Panc1 (cell line): ENCODE measurements at places on chromosomes 2 and 18. TPM values are rescaled to one million over a fixed set of nuclear protein-coding genes. Genes with fewer than 3 reads are reported as not detected.

ASB18 gene
- total RNA-seq: not detected

POTEJ gene
- total RNA-seq: not detected

HOXD8 gene
- total RNA-seq: not detected

ODC1 gene
- total RNA-seq: 159 TPM

MROH2A gene
- total RNA-seq: not detected

RASGRP3 gene
- total RNA-seq: 2.6 TPM

DQX1 gene
- total RNA-seq: 0.41 TPM

TBR1 gene
- total RNA-seq: not detected

ALPG gene
- total RNA-seq: 65.3 TPM

NXPH2 gene
- total RNA-seq: 5.4 TPM

MFSD2B gene
- total RNA-seq: 0.23 TPM

LYPD1 gene
- total RNA-seq: 0.21 TPM

NYAP2 gene
- not detected for total RNA-seq

BZW1 gene
- total RNA-seq: 247 TPM

ACADL gene
- not detected for total RNA-seq

ELOA2 gene
- total RNA-seq: not detected
